T-helper 1 cell (primary cell): ENCODE measurements at places on chromosomes 3 and 15.

GRCh38 chr15:96345560-96346399, 15.3 kb downstream of the NR2F2 start:
- no peak for DNase-seq

- no peak for DNase-seq
Observed at GRCh38 chr3:50126287-50127211, 28.6 kb upstream of the SEMA3F start.

DNA sequence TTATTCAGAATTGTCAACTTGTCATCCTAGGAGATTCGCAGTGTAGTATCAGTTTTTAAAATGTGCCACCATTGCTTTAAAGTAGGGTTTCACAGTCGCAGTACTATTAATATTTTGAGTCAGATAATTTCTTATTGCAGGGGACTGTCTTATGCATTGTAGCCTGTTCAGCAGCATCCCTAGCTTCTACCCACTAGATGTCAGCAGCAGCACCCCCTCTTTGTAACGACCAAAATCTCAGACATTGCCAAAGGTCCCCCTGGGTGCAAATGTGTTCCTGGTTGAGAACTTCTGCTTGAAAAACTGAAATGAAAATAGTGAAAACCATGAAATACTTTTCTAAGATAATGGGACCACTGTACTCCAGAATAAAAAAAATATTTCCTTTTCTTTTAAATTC, 474.8 kb downstream of the CNTN3 start:
- no peak for DNase-seq

GRCh38 chr15:46091860-46092450, 457.1 kb downstream of the SQOR start:
- DNase-seq = no peak

GRCh38 chr3:9045371-9045770, 82.1 kb upstream of the RAD18 start:
- no peak for DNase-seq

- no peak for DNase-seq
Observed at GRCh38 chr3:27085829-27086730, 283.1 kb downstream of the NEK10 start.

DNA sequence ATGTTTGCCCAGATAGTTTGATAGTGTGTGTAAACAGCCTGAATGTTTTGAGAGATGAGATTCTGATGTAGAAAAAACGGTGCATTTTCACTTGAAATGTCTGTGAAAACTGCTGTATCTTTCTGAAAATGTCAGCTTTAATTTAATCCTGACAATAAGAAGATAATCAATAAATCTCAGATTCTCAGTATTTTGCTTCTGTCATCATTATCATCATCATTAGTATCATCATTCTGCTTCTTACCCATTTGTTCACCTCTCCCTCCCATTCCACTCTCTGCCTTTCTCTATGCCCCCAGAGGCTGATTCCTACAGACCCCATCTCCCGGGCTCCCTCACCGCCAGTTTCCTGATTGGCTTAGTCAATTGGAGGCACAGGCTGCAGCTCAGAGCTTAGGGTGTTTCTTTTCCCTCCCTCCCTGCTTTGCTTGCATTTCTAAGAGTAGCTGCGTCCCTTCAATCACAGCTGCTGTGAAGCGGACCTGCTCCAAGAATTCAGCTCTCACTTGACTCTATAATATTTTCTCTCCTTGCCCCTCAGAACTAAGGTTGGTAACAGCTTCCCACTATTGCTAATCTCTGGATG, 8.2 kb upstream of the SNTN start:
- DNase-seq = no peak

- DNase-seq = no peak
Observed at GRCh38 chr3:161915418-161915750, 418.8 kb downstream of the OTOL1 start.
